ENCODE measurements at places on chromosomes 1 and 21.

DNA sequence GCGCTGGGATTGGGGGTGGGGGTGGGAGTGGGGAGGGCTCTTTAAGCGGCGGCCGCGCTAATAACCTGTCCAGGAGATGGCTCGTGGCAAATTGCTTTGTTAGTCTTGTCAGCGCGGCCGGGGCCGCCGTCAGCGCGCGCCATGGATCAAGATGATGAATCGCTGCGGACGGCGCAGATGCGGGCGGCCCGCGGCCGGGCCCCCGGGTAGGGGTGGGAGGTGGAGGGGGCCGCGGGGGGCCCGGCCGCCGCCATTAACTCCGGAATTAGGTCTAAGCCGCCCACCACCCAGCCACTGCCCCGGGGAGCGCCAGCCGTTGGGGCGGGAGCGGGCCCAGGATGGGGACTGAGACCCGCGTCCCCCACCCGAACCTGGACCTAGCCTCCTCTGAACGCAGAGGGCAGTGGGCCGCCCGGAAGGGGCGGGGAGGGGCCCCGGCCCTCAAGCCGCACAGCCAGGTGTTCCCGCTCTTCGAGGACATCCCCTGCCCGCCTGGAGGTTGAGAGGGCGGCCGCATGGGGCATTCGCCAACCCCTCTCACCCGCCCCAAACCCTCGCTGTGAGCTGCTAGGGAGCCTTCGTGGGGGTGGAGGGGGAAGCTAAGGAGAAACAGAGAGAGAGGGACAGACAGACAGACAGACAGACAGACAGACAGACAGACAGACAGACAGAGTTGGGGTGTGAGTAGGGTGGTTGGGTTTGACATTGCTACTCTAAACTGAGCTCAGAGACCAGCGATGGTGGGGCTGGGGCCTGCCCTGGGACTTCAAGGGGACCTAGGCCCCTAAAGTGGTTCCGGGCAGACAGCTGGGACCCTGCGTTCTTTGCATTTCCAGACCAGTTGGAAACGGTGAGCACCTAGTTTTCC lies 3.8 kb upstream of the DMBX1 start:
- DNase-seq, result no peak

DNA sequence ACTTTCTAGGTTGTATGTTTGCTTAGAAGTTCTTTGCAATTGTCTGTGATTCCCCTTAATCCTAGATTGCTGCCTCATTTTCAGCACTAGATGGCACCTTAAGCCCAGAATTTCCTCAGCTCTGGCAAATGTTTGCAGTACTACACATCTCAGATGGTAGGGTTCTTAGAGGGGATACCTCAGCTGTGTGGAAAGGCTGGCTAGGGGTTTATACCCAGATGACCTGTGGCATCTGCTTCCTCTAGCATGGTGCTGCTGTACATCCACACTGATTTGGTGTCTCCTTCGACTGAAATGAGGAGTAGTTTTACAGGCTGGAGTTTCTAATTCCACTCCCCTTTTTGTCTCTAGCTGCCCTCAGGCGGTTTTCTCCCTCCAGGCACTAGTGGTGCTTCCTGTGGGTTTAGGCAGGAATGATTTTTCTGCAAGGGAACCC lies 23.5 kb downstream of the ASB17 start:
- DNase-seq, result no peak

GRCh38 chr1:233281711-233282581 lies 13.6 kb downstream of the PCNX2 start:
- no peak for DNase-seq

- DNase-seq, result no peak
These were observed 16.4 kb downstream of the HYI start for GRCh38 chr1:43437031-43437973.

DNA sequence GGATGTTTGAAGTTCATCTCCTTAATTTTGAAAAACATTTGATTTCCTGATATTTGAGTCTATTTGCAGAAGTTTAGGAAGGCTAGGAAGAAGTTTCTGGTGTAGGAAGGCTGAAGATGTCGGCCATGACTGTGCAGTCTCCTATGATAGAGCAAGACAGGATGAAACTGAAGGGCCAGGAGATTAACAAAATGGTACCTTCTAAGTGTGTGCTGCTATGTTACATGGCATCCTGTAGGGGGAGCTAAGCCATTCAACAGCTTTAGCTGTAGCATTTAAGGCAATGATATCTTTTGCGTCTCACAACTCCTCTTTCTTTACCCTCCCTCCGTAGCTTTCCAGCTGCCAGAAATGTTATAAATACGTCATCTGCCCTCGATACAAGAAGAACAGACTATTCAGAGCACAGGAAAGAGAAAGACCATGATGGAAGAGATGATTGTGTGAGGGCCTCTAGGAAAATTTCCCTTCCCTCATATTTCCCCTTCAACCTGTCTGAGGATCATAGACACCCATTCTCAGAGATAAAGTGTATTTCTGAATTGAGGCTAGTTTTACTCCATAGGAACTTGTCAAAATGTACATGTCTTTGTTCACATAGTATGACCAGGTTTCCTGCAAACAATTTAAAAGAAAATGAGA lies 61.1 kb downstream of the XCL1 start:
- DNase-seq, result no peak

DNA sequence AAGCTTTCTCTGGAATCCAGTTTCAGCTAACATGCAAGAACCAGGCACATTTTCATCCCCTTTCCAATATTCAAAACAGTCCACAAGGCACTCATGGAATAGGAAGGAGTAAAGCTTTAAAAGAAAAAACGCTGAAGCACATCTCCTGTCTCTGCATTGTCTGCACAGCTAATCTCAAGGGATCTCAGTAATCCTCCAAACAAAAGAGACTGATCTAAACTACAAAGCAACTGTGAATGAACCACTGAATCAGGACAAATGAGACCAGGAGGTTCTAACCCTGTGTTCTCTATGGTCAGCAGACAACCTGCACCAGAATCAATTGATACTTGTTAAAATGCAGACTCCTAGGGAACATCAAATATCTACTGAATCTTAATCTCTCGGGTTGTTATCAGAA lies 399.0 kb downstream of the HHAT start:
- no peak for DNase-seq

DNA sequence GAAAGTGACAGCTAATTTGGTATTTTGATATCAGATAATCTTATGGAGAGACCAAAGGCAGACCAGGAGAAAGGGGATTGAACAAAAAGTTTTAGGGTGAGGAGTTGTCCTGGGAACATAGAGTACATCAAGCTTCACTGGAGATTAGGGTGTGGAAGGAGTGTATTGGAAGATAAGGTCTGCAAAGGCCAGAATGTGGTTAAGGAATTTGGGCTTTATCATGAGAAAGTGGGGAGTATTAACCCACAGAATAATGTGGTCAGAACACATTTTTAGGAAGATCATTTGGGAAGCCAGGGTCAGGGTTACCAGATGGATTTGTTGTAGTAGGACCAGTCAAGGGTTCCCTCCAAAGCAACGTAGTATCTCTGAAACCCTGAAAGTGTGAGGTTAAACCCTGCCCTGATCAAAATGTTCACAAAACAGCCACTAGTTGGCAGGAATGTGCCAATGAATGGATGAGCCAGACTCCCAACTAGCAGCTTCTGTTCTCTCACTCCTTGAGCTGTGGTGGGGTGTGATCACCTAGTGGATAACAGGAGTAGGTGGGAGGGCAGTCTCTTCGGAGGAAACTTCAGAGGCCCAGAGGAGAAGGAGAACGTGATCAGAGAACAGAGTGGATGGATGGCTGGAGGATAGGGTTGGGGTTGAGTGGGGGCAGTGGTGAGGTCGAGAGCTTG lies 35.8 kb downstream of the SLC2A1 start:
- DNase-seq, result peak; percentile 26

GRCh38 chr1:163928651-163929050 lies 606.9 kb downstream of the NUF2 start:
- no peak for DNase-seq

DNA sequence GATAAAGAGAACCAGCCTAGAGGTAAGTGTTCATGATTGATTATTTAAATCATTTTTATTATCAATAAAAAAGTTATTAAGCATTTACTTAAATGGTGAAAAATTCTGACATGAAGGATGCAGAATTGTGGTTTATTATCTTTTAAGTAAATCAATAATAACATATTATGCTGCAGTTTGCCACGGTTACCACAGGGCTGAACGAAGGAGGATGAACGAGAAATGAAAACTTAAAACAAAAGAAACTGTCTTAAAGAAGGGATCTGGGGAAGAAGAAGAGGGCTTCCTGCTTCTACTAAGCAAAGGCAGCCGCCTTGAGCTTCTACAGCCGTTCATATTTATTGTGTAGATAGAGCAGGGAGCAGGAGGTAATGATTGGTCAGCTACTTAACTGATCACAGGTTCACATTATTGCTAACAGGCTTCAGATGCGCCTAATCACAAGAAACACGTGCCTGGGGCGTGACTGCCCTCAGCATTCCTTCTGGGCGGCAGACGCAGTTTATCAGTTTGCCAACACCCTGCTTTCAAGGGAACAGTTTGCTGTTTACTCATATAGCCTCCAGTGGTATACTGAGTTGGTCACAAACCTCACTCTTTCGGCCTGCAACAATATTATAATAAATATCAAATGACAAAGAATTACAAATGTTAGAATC lies 5.8 kb upstream of the FNBP1L start:
- no peak for DNase-seq

DNA sequence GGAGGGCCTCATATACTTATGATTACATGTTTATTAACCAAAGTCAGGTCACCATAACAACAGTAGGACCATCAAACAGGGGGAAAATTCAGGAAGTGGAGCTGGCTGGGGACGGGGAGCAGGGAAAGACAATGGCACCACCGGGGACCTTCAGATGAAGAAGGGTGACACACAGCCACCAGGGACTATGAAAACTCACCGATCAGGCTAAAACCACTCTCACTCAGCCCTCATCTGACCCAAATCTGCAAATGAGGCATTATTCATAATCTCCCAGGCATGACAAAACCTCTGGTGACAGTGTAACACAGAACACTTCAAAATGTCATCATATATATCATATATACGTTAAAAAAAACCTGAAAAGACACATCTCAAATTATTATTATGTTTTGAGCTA lies 11.2 kb downstream of the MKNK1 start:
- DNase-seq, result no peak

GRCh38 chr1:174324939-174325338 lies 122.8 kb upstream of the GPR52 start:
- no peak for DNase-seq

DNA sequence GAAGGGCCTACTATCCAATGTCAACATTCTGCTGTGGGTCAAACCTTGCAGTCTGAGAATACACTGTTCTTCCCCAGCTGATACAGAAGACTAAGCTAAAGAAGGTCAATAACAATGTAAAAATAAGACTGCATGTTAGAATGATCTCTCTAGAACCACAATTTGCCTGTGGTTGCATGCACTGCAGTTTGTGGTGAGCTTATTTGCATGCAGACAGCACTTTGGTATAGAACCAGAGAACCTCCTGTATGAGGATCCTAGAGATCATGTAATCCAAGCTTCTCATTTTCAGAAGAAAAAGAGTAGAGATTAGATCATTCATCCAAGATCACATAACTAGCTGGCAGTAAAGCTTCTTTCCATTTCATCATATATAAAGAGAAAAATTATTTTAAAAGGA lies 15.8 kb downstream of the SYNJ1 start:
- no peak for DNase-seq

- no peak for DNase-seq
These were observed 128.8 kb downstream of the MACF1 start for GRCh38 chr1:39333296-39333695.

- DNase-seq, result no peak
These were observed 321.4 kb upstream of the CXADR start for GRCh38 chr21:17191346-17191993.

GRCh38 chr1:66460776-66461175 lies 73.2 kb upstream of the SGIP1 start:
- DNase-seq, result no peak

GRCh38 chr1:5551274-5551975 lies 440.8 kb downstream of the NPHP4 start:
- no peak for DNase-seq

- no peak for DNase-seq
These were observed 282.4 kb upstream of the SGIP1 start for GRCh38 chr1:66251546-66251945.

DNA sequence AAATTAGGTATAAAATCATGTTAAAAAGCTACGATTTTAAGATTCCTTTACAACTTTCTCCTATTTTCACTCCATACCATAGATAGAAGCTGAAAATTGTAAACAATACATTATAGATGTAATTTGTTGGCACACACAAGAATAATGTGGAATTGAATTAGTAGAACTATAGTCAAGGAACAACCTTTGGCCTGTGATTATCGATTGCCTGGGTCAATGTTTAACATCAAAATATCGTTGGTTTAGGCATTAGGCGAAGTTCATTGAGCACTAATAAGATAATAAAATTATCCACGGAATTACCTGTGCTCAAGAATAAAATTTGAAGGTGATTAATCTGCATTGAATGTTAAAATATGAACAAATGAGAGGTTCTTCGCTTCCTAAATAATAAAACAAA lies 455.1 kb upstream of the ZP4 start:
- no peak for DNase-seq

- no peak for DNase-seq
These were observed 7.4 kb downstream of the LHX9 start for GRCh38 chr1:197924516-197925123.

DNA sequence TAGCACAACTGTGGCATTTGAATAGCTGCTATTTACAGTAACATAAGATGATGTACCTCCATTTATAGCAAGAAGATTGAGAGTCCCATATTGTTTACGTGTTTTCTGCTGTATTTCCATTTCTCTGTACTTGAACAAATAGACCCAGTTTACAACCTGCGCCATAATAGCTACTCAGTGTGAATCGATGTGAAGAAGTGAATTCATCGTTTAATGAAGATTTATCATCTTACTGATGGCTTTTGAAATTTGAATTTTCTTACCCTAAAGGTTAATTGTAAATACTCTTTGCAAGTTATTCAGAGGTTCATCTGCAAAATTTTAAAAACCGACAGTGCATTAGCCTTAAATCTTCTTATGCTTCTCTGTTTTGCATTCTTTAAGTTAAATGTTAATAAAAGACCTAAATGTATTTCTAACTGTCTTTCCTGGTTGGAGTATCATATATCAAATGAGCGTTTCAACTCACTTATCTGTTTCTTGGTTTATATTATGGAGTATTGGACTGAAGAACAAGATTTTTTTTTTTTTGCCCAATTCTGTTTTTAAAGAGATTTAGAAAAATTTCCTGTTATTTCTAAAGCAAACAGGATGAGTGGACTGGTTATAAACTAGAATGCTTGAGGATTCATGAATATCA lies 2.2 kb downstream of the MACO1 start:
- DNase-seq, result no peak

GRCh38 chr1:24254783-24255182 lies 64.4 kb upstream of the GRHL3 start:
- DNase-seq, result no peak

DNA sequence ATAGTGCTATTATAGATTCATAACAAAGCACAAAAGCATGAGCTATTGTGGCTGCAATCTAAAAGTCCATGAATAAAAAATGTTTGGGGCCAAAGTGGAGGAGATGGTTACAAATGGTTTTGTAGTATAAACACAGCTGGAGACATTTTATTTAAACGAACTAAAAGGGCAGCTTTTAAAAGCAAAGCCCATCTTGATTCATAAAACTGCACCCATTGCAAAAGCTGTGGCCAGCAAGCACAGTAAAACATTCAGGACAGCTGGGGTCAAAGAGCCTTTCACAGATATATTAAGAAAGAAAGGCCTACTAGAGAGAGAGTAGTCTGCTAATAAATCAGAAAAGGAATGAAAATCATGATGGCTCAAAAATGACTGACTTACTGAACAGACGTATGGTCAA lies 520.8 kb downstream of the NUF2 start:
- DNase-seq, result no peak

- DNase-seq, result no peak
These were observed 83.9 kb downstream of the BCAR3 start for GRCh38 chr1:93597709-93598108.

- no peak for DNase-seq
These were observed 17.2 kb downstream of the CASZ1 start for GRCh38 chr1:10779201-10779600.

- no peak for DNase-seq
These were observed 20.7 kb upstream of the GJA5 start for GRCh38 chr1:147781056-147781471.
